Body of pancreas (tissue), 4 donors: ENCODE measurements at places on chromosomes 13 and 19. TPM values are rescaled to one million over a fixed set of nuclear protein-coding genes. Genes with fewer than 3 reads are reported as not detected.

The DGKH gene
- 3.6 TPM for total RNA-seq

The ZNF829 gene
- total RNA-seq: 0.66 TPM

The GAS6 gene
- total RNA-seq: 83.0 TPM

GRCh38 chr19:29173896-29174295 is 39.1 kb downstream of the UQCRFS1 start:
- H3K4me1 ChIP-seq: no peaks in the 10 kb centered on the region
- no peak overlapping the region for H3K4me3 ChIP-seq
- no peak for DNase-seq
- H3K27me3 ChIP-seq: no peaks in the 10 kb centered on the region
- no peaks in the 10 kb centered on the region for H3K36me3 ChIP-seq

DNA sequence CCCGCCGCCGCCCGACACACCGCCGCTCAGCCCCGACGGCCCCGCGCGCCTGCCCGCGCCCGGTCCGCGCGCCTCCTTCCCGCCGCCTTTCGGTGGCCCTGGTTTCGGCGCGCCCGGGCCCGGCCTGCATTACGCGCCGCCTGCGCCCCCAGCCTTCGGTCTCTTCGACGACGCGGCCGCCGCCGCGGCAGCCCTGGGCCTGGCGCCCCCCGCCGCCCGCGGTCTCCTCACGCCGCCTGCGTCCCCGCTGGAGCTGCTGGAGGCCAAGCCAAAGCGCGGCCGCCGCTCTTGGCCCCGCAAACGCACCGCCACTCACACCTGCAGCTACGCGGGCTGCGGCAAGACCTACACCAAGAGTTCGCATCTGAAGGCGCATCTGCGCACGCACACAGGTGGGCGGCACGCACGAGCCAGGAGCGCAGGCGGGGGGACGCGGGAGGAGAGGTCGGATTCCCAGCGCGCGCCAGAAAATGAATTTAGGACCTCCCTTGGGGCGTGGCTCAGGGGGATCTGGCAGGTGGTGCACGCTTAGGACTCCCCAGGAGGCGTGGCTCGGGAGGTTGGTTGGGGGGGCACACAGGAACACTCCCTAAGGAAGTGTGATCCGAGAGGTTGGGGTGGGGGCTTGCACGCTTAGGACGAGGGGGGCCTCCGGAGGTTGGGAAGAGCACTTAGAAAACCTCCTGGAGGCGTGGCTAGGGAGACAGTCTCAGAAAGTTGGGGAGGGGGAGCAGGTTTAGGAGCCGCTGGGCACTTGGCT is 1.2 kb downstream of the KLF2 start:
- peaks cover 18% of the 10 kb centered on the region for H3K4me1 ChIP-seq
- peak; percentile 26 for DNase-seq
- H3K27me3 ChIP-seq: no peaks in the 10 kb centered on the region
- no peaks in the 10 kb centered on the region for H3K36me3 ChIP-seq
- H3K4me3 ChIP-seq: no peak overlapping the region

DNA sequence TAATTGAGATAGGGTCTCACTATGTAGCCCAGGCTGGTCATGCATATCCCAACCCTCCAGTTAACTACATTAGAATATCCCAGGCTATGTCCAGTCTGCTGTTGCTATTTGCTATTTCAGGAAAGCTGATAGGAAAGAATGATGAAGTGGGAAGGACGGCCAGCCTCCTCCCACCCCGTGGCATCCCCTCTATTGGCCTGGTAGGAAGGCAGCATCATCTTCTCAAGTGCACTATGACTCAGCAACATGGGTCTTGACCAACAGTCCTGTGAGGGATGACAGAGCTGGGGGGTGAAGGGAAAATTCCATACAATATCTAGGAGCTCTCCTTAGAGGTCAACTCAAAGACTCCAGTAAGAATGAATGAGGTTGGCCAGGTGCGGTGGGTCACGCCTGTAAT is 48.0 kb upstream of the ABCC4 start:
- no peak overlapping the region for H3K27ac ChIP-seq
- no peak for DNase-seq
- H3K27me3 ChIP-seq: no peaks in the 10 kb centered on the region
- H3K36me3 ChIP-seq: no peaks in the 10 kb centered on the region
- peaks cover 2% of the 10 kb centered on the region for H3K4me1 ChIP-seq

DNA sequence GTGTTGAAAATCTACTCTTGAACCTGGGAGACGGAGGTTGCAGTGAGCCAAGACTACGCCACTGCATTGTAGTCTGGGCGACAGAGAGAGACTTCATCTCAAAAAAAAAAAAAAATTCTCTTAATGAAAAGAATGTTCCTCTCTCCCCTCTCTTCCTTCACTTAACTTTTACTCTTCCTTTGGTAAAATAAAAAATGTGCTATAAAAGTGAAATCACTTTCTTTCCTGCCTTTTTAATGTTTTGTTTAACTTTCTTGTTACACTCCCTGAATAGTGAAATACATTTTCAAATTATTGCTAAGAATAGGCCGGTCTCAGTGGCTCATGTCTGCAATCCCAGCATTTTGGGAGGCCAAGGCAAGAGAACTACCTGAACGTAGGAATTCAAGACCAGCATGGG is 86.5 kb downstream of the DACH1 start:
- no peaks in the 10 kb centered on the region for H3K36me3 ChIP-seq
- no peaks in the 10 kb centered on the region for H3K27me3 ChIP-seq
- DNase-seq: no peak
- no peak overlapping the region for H3K27ac ChIP-seq
- no peak overlapping the region for H3K4me3 ChIP-seq

DNA sequence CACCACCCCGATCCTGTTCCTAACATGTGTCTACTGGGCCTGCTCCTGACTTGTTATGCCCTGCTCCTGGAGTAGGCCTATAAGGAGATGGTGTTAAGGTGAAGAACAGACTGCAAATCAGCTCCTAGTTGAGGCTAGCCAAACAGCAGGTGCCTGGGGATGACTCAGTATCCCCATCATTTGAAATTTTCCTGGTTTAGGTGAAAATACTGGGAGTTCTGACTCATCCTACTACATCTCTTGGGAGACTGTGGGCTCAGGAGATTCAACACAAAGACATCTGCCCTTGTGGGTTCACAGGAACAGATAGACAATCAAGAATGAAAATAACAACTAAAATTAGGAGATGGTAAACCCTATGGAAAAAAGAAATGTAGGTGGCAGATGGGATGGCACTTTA is 41.2 kb downstream of the BRD4 start:
- peaks cover 83% of the 10 kb centered on the region for H3K4me1 ChIP-seq
- no peak overlapping the region for H3K4me3 ChIP-seq
- H3K36me3 ChIP-seq: no peaks in the 10 kb centered on the region
- H3K27ac ChIP-seq: no peak overlapping the region
- H3K27me3 ChIP-seq: no peaks in the 10 kb centered on the region

DNA sequence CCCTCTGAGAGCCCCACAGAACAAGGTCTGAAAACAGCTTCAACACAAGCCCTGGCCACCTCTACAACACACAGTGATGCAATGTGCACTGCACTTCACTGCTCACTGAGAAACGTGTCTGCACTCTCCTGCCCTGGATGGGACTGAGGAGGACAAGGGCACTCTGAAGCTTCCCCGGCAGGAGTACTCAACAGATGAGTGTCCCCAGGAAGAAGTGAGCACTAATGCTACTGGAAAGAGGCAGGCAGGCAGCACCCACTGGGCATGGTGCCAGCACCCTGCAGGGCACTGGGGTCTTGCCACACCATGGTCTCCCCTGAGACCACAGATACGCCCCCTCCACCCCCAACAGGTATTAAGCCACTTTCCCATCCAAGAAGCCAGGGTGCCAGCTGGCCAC is 17.7 kb upstream of the SLC35E1 start:
- no peaks in the 10 kb centered on the region for H3K27me3 ChIP-seq
- no peaks in the 10 kb centered on the region for H3K36me3 ChIP-seq
- no peak overlapping the region for H3K27ac ChIP-seq

- H3K36me3 ChIP-seq: no peaks in the 10 kb centered on the region
- H3K4me3 ChIP-seq: no peak overlapping the region
- no peaks in the 10 kb centered on the region for H3K27me3 ChIP-seq
- H3K4me1 ChIP-seq: peaks cover 2% of the 10 kb centered on the region
- H3K27ac ChIP-seq: no peak overlapping the region
- no peak for DNase-seq
These were observed 10.1 kb downstream of the SSC5D start for GRCh38 chr19:55498246-55498840.

- no peak for DNase-seq
- no peak overlapping the region for H3K27ac ChIP-seq
- no peaks in the 10 kb centered on the region for H3K4me1 ChIP-seq
- H3K4me3 ChIP-seq: no peak overlapping the region
These were observed 264.0 kb downstream of the ENOX1 start for GRCh38 chr13:43522788-43523187.

DNA sequence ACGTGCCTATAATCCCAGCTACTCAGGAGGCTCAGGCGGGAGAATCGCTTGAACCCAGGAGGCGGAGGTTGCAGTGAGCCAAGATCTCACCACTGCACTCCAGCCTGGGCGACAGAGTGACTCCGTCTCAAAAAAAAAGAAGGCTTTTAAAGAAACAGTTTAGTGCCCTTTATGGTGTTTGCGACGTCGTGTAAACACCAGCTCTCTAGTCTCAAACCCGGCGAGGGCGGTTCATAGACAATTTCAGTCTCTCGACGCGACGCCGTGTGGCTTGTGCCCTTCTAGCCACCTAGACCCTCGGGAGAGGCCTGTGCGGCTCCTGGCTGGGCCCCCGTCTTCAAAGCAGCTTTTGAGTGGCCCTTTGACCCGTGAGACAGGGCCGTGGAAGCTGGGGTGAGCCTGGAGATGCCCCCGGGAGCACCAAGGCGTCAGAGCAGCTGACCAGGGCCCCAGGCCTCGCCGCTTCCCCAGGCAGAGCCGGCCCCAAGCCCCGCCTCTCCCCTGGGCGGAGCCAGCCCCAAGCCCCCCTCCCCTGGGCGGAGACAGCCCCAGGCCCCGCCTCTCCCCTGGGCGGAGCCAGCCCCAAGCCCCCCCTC is 5.0 kb upstream of the MADCAM1 start:
- H3K36me3 ChIP-seq: no peaks in the 10 kb centered on the region
- peaks cover 9% of the 10 kb centered on the region for H3K27me3 ChIP-seq
- no peak overlapping the region for H3K4me3 ChIP-seq
- H3K4me1 ChIP-seq: peaks cover 29% of the 10 kb centered on the region

DNA sequence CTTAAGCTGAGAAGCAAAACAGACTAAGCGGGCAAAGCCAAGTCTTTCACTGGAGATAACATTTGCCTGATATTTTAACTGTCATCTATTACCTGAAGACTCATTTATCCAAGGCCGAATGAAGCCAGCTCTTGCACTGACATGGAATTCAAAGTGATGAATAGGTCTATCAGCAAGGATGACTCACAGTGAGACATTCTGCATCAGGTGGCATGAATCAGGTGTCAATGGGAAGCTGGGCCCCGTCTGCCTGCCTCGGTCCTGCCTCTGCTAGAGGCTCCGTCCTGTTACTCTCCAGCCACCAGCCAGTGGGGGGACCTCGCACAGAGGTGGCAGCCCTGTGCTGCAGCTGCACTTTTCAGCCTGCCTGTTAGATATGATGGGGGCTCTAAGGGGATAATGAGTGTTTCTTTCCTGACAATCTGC is 23.5 kb downstream of the STARD13 start:
- no peak overlapping the region for H3K4me3 ChIP-seq
- DNase-seq: no peak
- no peaks in the 10 kb centered on the region for H3K36me3 ChIP-seq
- H3K27ac ChIP-seq: peak overlapping the region; percentile 26
- H3K27me3 ChIP-seq: no peaks in the 10 kb centered on the region
